ENCODE measurements at places on chromosomes 4 and X.

DNA sequence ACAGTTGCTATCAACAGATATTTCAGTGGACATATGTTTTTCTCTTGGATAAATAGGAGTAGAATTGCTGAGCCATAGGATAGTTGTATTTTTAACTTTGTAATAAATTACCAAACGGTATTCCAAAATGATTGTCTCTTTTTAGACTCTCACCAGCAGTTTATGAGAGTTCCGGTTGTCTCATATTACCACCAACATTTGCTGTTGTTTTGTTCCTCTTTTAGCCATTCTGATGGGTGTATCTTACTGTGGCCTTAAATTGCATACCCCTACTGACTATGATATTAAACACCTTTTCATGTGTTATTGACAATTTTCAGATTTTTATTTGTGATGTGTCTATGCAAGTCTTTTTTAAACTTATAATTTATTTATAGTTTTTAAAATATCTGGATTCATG is 39.7 kb downstream of the SNX25 start:
- no peak for DNase-seq

- no peak for DNase-seq
Measured at GRCh38 chr4:150055467-150055866, 22.8 kb upstream of the DCLK2 start.

DNA sequence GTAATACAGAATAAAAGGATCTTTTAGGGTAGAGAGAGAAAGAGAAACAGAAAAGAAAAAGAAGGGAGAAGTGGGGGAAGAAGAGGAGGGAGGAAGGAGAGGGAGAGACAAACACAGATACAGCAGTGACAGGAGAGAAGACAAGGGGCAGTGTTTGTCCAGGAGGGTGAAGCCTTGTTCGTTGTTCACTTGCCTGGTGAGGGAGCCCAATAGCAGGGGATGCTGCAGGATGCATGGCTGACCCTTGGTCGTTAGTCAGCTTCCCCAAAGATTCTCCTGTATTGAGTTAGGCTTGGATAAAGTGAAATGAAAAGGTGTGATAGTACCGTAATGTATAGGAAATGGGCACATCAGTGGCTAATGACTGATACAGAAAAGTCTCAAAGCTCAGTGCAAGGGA is 403.7 kb downstream of the IL15 start:
- DNase-seq, result no peak

GRCh38 chrX:129983575-129984110 is 1.2 kb downstream of the BCORL1 start:
- no peak for DNase-seq

DNA sequence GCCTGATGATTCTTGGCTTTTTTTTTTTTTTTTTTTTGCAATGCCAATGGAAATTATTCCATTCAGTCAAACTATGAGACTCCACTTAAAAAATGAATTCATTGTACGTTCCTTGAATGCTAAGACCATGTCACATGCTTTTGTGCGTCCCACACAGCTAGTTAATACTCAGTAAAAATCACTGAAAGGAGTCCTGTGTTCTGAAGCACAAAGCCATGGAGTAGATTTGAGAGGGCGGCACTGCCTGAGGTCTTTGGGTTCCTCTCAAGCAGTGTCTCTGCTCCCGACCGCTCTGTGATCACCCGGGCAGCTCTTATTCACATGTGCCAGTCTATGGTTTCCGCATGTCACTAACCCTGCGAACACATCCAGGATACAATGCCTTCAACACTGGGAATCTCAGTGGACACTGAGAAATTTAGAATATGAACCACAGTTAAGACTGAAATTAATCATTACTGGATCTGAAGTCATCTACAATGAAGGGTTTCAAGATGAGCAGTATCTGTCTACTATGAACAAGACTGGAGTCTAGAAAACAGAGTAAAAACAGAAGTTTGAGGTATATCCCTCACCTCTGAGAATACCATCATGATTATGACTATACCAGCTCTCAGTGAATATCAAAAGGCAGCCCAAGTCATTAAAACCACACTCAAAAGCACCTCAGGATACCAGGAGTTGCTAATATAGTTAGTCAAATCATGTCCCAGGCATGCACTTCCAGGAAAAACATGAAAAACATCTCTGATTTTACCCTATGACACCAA is 193.0 kb downstream of the MGST2 start:
- no peak for DNase-seq

DNA sequence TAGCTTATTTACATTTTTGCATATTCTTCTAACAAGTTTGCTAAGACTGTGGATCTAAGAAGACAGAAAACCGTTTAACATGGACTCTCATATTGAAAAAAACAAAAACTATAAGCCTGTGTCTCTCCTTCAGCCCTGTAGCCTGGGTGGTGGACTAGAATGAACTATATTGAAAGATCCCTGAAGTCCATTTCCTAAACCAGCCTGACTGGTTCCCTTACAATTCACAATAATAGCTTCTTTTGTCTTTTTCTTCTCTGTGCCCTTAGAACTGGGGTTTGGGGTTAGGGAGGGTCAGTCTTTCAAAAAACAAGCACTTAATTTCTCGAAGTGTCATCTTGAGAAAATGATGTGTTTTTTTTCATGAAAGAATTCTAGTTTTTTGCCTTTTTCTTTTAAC is 59.0 kb downstream of the GSTCD start:
- no peak for DNase-seq
